Hematopoietic multipotent progenitor cell treated with erythropoietin and hydrocortisone succinate and interleukin-3 and kit ligand, for 6 days (in vitro differentiated cells): ENCODE measurements at places on chromosomes 13 and 19.

GRCh38 chr19:2342656-2343288 lies 14.3 kb downstream of the SPPL2B start:
- no peak for DNase-seq

DNA sequence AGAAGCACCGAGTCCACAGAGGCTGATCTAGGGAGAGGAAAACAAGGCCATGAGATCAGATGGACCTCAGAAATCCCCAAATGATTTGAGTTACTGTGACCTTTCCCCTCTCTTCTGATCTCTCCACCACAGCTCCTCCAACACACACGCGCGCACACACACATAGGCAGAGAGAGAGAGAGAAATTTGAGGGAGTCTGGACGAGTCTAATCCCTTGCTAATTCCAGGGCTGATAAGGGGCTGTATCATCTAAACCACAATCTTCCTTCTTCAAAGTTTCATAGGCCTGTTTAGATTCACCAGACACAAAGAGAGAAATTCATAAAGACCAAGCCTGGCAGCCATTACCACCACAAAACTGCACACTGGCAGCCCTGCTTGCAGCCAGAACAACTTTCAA lies 8.6 kb downstream of the ZFP82 start:
- DNase-seq: no peak

- DNase-seq: peak; percentile 44
These were observed 496.7 kb downstream of the COG6 start for GRCh38 chr13:40152145-40152544.

- DNase-seq: no peak
These were observed 25.8 kb downstream of the PNPLA6 start for GRCh38 chr19:7561325-7561724.

- no peak for DNase-seq
These were observed 77.6 kb downstream of the KDM4B start for GRCh38 chr19:5046339-5047039.

DNA sequence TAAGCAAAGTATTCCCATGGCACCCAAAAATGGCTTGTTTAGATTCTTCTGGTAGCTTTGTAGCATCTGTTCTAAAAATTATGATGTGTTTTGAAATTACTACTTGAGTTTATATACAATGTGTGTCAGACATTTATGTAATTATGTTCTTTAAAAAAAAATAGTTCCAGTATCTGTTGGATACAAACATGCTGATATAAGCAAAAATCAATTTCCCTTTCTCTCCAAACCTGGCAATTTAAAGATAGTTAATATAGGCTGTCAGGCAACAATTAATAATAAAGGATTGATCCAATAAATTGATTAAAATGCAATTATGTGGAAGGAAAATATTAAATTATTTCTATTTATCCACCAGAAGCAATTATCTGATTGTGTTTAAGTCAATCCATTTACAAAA lies 41.7 kb downstream of the OXGR1 start:
- no peak for DNase-seq

DNA sequence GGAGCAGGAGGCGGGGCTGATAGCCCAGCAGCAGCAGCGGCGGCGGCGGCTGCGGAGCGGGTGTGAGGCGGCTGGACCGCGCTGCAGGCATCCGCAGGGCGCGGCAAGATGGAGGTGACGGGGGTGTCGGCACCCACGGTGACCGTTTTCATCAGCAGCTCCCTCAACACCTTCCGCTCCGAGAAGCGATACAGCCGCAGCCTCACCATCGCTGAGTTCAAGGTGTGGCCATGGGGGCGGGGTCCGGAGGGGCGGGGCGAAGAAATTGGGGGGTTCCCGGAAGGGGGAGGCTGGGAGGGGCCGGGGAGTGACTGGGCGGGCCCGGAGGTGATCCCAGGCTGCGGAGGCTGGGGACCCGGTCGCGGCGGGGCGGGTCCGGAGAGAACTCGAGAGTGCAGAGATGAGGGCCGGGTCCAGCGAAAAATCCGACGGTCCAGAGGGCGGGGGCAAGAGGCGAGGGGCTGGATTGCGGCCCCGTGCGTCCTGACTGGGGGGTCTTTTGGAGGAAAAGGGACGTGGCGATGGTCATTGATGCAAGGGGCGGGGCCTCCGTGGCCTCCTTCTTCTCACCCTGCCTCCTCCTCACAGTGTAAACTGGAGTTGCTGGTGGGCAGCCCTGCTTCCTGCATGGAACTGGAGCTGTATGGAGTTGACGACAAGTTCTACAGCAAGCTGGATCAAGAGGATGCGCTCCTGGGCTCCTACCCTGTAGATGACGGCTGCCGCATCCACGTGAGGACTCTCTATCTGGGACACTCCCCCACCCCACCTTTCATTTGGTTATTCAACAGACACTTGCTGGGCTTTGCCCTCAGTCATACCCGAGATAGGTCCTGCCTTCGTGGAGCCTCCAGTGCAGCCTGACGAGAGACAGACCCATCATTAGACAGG lies at the start of gene TBCB:
TSS of gene TBCB (plus strand) at position 16 of the 891 bp plus-strand sequence. CDS start at position 109, 93 bp downstream.
- peak; percentile 83 for DNase-seq

- no peak for DNase-seq
These were observed 6.3 kb upstream of the POU4F1 start for GRCh38 chr13:78609464-78610205.

DNA sequence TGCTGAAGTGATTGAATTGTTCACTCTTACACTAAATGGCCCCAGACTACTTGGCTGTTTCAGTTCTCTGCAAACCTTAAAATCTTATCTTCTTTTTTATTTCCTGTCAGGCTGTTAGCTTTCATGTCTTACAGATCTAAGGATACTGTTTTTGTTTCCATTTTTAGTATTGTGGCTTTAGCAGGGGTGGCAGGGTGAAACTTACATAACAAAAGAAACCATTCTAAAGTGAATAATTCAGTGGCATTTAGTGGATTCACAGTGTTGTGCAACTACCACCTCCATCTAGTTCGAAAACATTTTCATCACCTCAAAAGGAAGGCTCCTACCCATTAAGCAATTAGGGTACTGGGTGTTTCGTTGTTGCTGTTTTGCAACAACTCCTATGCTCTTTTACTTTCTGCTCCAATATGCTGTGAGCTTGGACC lies 19.8 kb downstream of the TMEM272 start:
- peak; percentile 75 for DNase-seq

GRCh38 chr13:52414963-52415362 lies 9.0 kb upstream of the THSD1 start:
- no peak for DNase-seq

GRCh38 chr13:96415831-96416385 lies 326.0 kb downstream of the HS6ST3 start:
- peak; percentile 17 for DNase-seq

DNA sequence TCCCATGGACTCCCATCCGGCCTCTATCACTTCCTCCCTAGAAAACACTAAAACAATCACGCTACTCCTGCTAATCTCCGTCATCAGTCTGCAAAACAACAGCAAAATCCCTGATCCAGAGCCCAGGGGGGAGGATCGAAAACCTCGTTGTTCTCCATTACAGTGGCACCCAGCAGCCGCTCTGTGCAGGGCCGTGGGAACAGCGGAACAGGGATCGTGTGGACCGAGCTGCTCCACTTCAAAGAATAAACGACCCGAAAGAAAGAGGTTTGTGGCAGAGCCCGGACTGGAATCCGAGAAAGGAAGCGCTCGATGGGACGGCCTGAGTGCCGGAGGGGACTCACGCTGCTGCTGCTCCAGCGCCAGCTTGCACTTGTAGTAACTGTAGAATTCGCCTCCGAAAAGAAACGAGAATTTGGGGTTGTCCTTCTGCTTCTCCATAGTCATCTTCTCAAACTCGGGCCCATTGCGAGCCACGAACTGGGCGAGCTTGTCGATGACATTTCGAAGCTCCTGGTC lies 652 bp downstream of the CHERP start:
- peak; percentile 40 for DNase-seq

- DNase-seq: peak; percentile 87
These were observed at the start of gene GEMIN7 for GRCh38 chr19:45079063-45079910. Gene GEMIN7, plus strand, starts transcription at chr19:45079260. Its CDS starts 10,855 bp downstream, at chr19:45090115.

DNA sequence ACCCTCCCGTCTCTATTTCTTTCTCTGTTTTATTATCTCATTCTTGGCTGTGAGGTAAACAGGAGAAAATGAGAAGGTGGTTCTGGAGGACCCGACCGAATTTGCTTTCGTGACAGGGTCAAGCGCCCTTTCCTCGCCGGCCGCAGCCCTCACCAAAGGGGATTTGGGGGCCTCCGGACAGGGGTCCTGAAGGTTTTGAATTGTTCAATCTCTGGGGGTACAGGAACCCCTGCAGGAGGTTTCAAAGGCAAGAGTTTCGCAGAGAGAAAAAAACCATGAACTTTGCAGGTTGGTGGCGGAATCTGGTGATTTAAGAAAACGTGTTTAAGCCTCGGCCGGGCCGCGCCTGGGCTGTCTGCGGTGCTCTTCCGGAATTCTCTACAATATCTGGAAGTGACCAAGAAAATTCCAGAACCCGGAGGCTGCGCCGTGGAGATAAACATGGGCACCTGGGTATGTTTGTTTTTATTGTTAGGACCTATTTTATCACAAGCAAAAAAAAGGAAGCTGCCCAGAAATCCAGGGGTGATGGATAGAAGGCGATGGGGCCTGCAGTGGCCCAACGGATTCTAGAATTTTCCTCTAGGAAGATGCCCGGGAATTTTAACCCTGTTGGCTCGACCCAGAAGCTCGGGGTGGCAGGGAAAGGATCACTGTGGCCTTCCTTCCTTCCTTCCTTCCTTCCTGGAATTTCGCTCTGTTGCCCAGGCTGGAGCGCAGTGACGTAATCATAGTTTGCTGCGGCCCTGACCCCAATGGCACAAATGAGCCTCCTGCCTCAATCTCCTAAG lies 14.2 kb upstream of the PTBP1 start:
- DNase-seq: no peak

GRCh38 chr19:56838909-56839651 lies 1.4 kb downstream of the PEG3 start:
- peak; percentile 80 for DNase-seq

- DNase-seq: no peak
These were observed 30.5 kb downstream of the MTRF1 start for GRCh38 chr13:41232578-41233480.
